Stimulated activated CD4-positive, alpha-beta T cell treated with anti-CD3 and anti-CD28 coated beads, Interleukin-2, amount 100 ng/mL, for 24 hours (primary cell): ENCODE measurements at places on chromosomes 3 and 15.

GRCh38 chr3:125647318-125648014, 52.2 kb upstream of the OSBPL11 start:
- no peak for DNase-seq

DNA sequence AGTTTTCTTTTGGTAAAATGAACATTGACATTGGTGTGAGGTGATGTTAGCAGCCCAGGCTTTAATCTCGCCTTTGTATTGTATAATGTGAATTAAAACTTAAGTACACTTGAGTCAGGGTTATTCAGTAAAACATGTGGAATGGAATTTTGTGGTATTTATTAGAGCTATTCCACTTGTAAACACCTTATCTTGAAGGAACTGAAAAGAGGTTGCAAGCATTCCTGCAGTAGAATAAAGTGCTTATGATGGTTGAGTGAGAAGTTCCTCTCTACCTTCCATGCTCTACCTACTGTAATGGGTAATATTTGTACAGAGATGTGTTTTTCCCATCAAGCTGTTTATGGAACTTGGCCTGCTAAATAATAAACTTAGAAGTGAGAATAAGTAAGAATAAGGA, 36.1 kb downstream of the HMG20A start:
- no peak for DNase-seq

- DNase-seq: no peak
These were observed 52.2 kb downstream of the SEMA5B start for GRCh38 chr3:122975163-122975923.

- no peak for DNase-seq
These were observed 38.1 kb downstream of the TRAK1 start for GRCh38 chr3:42129014-42129953.

- DNase-seq: peak; percentile 57
These were observed 74.9 kb downstream of the DAPK2 start for GRCh38 chr15:63971427-63971805.

- no peak for DNase-seq
These were observed 52.2 kb downstream of the DNASE1L3 start for GRCh38 chr3:58158442-58159153.

GRCh38 chr3:194009892-194010533, 125.9 kb upstream of the HES1 start:
- DNase-seq: no peak

DNA sequence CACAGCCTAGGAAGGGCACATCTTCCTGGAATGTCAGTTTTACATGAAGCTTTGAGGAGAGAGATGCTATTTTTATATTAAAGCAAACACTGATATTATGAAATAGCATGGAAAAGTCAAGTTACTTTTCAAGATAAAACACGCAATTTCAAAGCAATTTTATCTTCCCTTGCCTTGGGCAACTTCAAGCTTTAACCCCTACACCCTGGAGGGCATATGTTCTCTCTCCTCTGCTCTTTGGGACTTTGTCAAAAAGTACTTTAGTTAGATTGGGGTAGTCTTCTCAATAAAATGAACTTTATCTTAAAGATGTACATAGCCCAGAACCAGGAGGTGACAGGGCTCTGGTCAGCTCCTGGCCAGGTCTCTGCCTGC, 86.9 kb upstream of the PLXNA1 start:
- DNase-seq: no peak

DNA sequence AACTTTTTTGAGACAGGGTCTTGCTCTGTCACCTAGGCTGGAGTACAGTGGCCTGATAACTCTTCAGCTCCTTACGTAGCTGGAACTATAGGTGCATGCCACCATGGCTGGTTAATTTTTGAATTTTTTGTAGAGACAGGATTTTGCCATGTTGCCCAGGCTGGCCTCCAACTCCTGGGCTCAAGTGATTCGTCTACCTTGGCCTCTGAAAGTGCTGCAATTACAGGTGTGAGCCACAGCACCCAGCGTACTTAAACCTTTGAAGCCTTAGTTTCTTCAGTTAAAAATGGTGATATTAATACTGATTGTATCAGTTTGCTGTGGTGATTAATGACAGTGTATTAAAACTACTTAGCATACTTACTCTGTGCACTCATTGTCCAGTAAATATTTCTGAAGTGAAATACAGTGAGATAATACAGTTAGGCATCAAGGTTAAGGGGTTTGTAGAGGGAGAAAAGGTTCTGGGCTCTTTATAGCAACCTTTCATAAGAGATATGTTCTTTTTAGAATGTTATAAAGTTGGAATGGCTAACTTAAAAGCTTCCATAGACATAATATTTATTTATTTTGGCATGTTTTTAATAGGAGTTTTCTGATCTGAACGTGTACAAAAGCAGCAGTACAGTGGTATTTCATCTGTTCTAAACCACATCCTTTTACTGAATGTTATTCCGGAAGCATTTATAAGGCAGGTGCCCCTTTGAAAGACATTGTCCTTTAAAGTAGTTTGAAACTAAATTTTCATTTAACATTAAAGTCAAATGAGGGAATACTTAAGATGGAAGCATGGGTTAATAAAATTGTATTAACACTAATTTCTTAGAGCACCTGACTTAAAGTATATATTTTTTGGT, 23.6 kb downstream of the NCK1 start:
- DNase-seq: no peak

- DNase-seq: no peak
These were observed 835.4 kb upstream of the GBE1 start for GRCh38 chr3:82596805-82597204.

DNA sequence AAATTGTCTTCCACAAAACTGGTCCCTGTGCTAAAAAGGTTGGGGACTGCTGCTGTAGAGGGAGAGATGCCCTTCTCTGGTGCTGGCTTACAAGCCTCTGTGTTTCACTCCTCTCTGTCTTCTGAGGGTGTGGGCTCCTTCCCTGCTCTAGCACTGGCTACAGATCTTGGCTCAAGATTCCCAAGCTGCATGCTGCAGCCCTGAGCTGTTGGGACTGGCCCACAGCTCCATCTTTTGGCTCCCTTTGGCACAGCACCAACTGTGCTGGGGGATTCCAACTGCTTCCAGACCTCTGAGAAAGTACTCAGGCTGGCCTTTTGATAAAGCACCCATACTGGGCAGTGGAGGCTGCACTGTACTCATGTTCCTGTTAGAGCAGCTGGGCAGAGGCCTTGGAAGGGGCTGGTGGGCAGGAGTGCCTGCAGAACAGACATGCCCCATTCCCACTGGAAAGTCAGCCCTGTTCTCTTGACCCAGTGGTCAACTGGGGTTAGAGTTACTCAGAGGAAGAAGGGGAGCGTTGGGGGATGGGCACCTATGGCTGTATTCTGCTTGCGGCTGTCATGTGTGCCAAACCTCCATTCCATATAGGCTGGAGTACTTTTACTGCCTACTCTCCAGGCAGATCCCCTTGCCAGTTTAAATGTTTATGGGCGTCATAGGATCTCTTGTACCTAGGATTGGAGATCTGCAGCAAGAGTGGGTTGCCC, 55.7 kb downstream of the GALK2 start:
- no peak for DNase-seq

DNA sequence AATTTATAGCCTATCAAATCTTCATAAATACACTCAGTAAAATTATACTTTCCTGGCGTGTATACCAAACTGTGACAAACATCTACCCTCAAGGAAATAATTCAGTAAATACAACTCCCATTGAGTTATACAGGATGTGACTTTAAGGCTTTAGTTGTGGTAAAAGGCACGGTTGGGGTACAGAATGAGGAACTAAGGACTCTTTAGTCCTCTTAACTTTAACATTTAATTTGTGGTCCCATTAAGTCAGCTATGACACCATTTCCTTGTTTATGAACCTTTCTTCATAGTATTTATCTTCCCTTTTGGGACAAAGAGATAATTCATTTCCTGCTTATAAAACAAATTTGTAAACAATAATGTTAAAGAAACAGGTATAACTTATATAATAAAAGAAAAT, 30.2 kb downstream of the IFT80 start:
- no peak for DNase-seq

DNA sequence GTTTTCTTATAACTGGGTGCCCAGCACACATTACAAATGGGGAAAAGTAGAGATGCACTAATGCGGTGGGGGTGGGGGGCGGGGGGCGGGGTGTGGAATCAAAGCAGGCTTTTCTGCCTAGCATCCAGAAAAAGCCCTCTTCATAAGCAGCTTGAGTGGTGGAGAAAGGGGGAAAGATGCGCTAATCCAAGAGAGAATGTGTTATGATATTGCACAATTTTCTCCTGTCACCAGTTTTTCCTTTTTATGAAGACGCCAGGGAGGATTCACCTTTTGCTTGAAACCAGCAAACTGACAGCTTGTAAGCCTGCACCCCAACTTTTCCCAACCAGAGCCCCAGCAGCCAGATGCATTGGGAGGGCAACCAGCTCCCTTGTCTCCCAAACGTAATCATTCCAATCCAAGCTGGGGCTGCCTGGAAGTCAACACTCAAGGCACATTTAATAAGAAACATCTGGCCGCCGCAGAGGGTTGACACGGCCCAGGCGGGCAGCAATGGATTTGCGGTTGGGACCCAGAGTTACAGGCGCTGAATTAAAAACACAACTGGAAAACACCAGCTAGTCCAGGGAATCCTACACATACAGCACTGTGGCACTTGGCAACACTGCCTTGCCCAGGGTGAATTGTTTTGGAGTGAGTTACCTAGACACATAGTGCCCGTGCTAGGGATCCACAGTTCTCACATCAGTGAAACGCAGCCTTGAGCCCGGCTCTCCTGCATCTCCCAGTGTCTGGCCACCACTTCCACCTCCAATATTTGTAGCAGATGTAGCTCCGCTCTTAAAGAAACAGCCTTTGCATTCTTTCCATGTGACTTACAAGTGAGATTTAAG, 218.5 kb upstream of the PRICKLE2 start:
- DNase-seq: no peak

GRCh38 chr3:187227658-187228258, 30.5 kb downstream of the RTP1 start:
- no peak for DNase-seq

GRCh38 chr3:79187426-79187825, 580.4 kb downstream of the ROBO1 start:
- no peak for DNase-seq

DNA sequence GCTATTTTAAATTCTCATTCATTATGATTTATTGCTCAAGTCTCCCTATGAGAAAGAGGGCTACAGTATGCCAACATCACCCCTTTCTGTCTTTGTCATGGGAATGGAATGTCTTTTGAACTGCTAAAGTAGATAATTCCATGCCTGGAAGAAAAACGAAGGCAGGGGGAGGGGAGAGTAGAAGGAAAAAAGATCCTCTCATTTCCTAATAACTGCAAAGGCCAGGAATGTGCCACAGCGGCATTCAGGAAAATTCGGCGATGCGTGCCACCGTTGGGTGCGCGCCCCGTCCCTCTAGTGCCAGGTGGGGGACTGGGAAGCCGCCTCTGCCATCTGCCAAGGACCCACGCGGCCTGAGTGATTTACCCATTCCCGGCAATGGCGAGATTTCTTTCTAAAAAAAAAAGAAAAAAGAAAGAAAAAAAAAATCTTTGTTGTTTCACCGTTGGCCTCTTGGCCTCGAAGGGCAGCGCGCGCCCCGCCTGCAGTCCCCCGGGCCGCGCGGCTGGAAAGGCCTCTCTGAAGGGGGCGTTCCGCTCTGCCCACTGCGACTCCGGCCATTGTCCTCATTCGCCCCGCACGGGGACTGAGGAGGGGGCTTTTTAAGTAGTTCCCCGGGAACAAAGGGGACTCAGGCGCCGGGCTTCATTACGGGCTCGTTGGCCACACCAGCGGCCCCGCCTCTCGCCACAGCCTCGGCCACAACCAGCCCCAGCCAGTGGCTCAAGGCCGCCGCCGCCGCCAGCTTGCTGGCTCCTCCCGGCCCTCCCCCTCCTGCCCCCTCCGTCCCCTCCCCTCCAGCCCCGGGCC, 54.5 kb downstream of the CPN2 start:
- no peak for DNase-seq

DNA sequence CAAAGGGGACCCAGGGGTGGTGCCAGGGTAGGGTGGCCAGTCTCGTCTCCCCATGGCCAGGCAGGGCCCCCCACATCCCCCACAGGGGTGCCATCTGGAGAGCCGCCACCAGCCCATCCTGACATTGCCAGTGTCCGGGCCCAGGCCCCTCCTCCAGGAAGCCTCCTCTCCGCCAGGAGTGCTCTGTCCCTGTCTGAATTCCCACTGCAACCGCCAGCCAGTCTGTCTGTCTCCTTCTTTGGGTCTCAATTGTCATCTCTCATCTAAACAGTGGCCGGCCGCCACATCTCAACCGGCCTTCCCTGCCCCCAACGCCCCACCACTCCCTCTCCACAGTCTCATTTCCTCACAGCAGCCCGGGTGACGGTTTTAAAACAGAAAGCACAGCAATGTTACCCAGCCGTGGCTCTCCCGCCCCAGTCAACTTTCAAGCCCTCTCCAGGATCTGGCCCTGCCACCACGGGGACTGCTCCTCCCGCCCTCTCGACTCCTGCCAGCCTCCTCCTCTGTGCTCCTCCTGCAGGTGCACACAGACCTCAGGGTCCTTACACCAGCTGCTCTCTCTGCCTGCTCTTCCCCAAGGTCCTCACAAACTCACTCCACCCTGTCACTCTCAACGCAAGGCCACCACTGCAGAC, 57.0 kb downstream of the IQSEC1 start:
- peak; percentile 54 for DNase-seq

DNA sequence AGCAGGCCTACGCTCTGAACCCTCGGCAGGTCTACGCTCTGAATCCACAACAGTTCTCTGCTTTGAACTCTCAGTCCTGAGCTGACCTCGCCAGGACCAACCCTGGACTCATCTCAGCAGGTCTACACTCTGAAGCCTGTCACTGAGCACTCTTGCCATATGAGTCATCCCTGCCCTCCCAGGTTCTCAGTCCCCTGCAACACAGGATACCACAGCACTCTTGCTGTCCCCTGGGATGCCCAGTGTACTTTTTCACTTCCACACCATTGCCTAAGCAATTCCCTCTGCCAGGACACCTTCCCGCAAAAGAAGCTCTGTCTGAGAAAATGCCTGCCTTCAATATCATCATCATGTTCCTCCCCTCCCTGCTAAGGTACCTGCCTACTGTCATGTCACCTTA, 42.0 kb downstream of the NUP210 start:
- no peak for DNase-seq

GRCh38 chr3:66362541-66362941, 138.3 kb downstream of the LRIG1 start:
- no peak for DNase-seq

GRCh38 chr3:156563900-156564682, 9.2 kb upstream of the SSR3 start:
- DNase-seq: no peak
